Testis (tissue), 5 donors: ENCODE measurements at places on chromosomes 11 and 22. TPM values are rescaled to one million over a fixed set of nuclear protein-coding genes. Genes with fewer than 3 reads are reported as not detected.

Gene RAB38
- 5.9 TPM for total RNA-seq

DNA sequence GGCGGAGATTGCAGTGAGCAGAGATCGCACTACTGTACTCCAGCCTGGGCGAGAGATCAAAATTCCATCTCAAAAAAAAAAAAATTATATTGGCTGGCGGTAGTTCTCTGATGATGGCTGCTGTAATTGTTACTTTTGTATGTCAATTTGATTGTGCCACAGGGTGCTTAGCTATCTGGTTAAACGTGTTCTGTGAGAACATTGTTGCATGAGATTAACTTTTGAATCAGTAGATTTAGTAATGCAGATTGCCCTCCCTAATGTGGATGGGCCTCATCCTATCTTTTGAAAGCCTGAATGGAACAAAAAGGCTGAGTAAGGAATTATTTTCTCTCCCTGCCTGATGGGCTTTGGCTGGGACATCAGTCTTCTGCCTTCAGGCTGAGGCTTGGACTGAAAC is 654.2 kb downstream of the OPCML start:
- no peaks in the 10 kb centered on the region for H3K36me3 ChIP-seq
- DNase-seq: no peak
- no peak overlapping the region for H3K27ac ChIP-seq
- no peak overlapping the region for H3K4me3 ChIP-seq
- no peaks in the 10 kb centered on the region for H3K4me1 ChIP-seq

DNA sequence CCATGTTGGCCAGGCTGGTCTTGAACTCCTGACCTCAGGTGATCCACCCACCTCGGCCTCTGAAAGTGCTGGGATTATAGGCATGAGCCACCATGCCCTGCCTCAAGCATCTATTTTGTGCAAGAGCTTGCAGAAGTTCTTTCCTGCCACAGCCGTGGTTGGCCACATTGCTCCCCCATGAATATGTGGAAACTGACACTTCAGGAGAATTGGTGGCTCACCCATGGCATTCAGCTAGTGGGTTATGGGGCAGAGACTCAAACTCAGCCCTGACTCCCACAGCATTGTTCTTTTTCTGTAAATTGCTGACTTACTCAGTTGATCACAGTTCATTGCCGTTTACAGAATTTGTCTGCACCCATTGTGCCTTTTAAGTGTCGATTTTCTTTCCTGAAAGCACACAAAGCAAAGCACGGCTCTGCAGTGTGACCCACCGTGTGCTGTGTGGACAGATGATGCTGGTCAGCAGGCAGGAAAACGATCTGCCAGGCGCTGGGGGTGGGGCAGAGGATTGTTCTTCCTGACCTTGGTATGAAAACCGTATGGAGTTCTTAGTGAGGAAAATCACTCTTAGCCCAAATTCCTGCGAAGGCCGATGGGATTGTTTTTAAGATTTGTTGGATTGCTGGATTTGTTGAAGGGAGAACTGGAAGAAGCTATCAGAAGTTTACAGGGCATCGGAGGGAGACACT is 115.6 kb downstream of the PTPRJ start:
- H3K4me3 ChIP-seq: no peak overlapping the region
- no peaks in the 10 kb centered on the region for H3K4me1 ChIP-seq
- H3K27me3 ChIP-seq: no peaks in the 10 kb centered on the region
- no peaks in the 10 kb centered on the region for H3K36me3 ChIP-seq

GRCh38 chr11:102279641-102280170 is 37.6 kb upstream of the BIRC3 start:
- peak; percentile 52 for DNase-seq
- no peak overlapping the region for H3K4me3 ChIP-seq
- no peaks in the 10 kb centered on the region for H3K27me3 ChIP-seq
- no peaks in the 10 kb centered on the region for H3K4me1 ChIP-seq

Gene DDX17
- total RNA-seq: 964 TPM

Gene TYMP
- total RNA-seq: 15.4 TPM
